GM04504 (cell line): ENCODE measurements at places on chromosomes 1 and 21.

GRCh38 chr21:36477001-36477400, 2.9 kb downstream of the CLDN14 start:
- no peak for DNase-seq

GRCh38 chr1:37506740-37507139, 7.8 kb downstream of the MEAF6 start:
- no peak for DNase-seq

- no peak for DNase-seq
Observed at GRCh38 chr1:6260961-6261614, at the start of gene GPR153. Gene GPR153 (minus strand): TSS chr1:6261098. CDS start chr1:6254905, 6,193 bp downstream.

GRCh38 chr1:116693759-116694480, 26.4 kb upstream of the IGSF3 start:
- no peak for DNase-seq

DNA sequence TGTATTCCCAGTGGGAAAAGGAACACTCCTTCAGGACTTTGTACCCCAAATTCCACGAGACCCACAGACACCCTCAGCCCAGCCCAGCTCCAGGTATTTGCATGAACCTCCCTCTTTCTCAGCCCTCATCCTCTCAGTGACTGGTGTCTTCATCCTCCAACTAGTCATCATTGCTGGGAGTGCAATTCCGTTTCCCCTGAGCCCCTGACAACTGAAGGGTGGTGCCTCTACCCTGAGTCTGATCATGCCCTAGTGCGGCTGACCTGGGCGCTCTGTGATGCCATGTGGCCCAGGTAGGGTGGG, 3.8 kb upstream of the ZNF692 start:
- no peak for DNase-seq
